Spinal cord (tissue), 10 donors: ENCODE measurements at places on chromosomes 11 and 22. TPM values are rescaled to one million over a fixed set of nuclear protein-coding genes. Genes with fewer than 3 reads are reported as not detected.
A peak's percentile ranks its signal among the peaks of the same experiment; 100 is the strongest.

SCGB1D2 gene
- total RNA-seq: not detected

APOBEC3H gene
- not detected for total RNA-seq

GRCh38 chr11:2400762-2401435, 349 bp downstream of the TSSC4 start:
- peaks cover 30% of the 10 kb centered on the region for H3K4me1 ChIP-seq
- H3K4me3 ChIP-seq: peak overlapping the region; percentile 95
- peak overlapping the region; percentile 85 for H3K27ac ChIP-seq
- no peaks in the 10 kb centered on the region for H3K27me3 ChIP-seq
- no peak for DNase-seq
- H3K36me3 ChIP-seq: peaks cover 76% of the 10 kb centered on the region

OR5B21 gene
- total RNA-seq: not detected

GRCh38 chr11:61362542-61362875, 335 bp downstream of the TMEM138 start:
- no peaks in the 10 kb centered on the region for H3K27me3 ChIP-seq
- peak overlapping the region; percentile 99 for H3K27ac ChIP-seq
- peak overlapping the region; percentile 73 for H3K4me3 ChIP-seq
- H3K36me3 ChIP-seq: peaks cover 30% of the 10 kb centered on the region

C22orf15 gene
- 4.9 TPM for total RNA-seq

GRCh38 chr11:59187587-59187986, 15.7 kb downstream of the DTX4 start:
- H3K4me1 ChIP-seq: peaks cover 46% of the 10 kb centered on the region
- H3K4me3 ChIP-seq: no peak overlapping the region
- no peak for DNase-seq
- H3K27me3 ChIP-seq: no peaks in the 10 kb centered on the region

DNA sequence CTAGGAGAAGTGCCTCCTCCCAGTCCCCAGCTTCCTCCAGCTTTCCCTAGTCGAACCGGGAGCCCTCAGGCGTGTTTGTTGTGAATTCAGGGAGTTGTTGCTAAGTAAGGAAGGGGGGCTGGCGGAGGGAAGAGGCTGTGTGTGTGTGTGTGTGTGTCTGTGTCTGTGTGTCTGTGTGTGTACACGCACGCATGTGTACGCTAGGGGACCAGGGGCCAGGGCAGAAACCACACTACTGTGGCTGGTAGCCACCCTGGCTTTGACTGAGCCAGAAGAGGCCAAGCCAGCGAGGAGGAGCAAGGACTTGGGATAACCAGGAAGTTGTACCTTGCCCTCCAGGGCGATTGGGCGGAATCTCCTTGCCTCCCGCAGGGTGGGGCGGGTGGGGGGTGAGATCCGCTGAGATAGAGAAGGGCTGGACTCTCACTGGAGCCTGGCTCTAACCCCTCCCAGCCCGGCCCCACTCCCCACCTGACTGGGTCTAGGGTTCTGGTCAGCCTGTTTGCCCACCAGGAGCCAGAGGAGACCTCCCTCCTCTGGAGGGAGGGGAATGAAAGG, 7.5 kb downstream of the BCL9L start:
- H3K36me3 ChIP-seq: peaks cover 36% of the 10 kb centered on the region
- peak overlapping the region; percentile 94 for H3K27ac ChIP-seq
- H3K4me1 ChIP-seq: peaks cover 98% of the 10 kb centered on the region
- DNase-seq: peak; percentile 82
- H3K27me3 ChIP-seq: no peaks in the 10 kb centered on the region

DNA sequence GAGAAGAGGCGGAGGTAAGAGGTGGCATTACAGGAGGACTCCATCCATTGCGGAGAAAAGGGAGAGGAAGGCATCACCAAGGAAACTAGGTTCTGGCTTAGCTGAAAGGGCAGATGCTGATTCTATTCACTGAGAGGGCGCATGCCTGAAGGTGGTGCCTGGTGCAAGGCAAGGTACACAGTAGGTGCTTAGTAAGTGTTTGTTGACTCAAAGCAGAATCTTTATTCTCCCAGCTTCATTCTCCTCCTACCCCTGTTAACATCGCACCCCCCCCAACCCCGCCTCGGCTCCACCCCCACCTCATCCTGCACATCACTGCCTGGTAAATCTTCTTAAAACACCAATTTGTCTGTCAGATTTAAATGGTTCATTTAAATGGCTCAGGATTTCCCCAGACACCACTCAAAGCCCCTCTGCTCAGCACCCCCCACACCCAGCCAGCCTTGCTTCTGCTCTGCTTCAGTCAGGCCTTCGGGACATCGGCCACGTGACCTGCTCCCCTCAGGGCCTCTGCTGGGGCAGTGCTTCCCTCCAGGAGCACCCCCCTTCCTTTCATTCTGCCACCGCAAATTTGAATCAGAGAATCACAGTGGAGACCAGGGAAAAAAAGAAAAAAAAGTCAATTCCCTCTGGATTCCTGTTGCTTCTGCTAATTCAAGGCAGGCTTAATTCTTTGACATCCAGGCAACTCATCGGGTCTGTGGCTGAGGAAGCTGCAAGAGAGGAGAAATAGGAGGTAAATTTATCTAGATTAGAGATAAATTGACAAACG, 17.8 kb upstream of the RCN1 start:
- DNase-seq: peak; percentile 23
- H3K27ac ChIP-seq: no peak overlapping the region
- H3K36me3 ChIP-seq: no peaks in the 10 kb centered on the region
- no peaks in the 10 kb centered on the region for H3K27me3 ChIP-seq
- no peak overlapping the region for H3K4me3 ChIP-seq

MCM5 gene
- total RNA-seq: 25.4 TPM

- H3K36me3 ChIP-seq: no peaks in the 10 kb centered on the region
- H3K4me3 ChIP-seq: no peak overlapping the region
- peaks cover 13% of the 10 kb centered on the region for H3K4me1 ChIP-seq
These were observed 5.6 kb upstream of the NDUFV1 start for GRCh38 chr11:67601098-67601497.

- no peaks in the 10 kb centered on the region for H3K27me3 ChIP-seq
- no peak for DNase-seq
- peaks cover 22% of the 10 kb centered on the region for H3K4me1 ChIP-seq
- no peak overlapping the region for H3K4me3 ChIP-seq
These were observed 1351.1 kb downstream of the BRD1 start for GRCh38 chr22:48476577-48476976.

DNA sequence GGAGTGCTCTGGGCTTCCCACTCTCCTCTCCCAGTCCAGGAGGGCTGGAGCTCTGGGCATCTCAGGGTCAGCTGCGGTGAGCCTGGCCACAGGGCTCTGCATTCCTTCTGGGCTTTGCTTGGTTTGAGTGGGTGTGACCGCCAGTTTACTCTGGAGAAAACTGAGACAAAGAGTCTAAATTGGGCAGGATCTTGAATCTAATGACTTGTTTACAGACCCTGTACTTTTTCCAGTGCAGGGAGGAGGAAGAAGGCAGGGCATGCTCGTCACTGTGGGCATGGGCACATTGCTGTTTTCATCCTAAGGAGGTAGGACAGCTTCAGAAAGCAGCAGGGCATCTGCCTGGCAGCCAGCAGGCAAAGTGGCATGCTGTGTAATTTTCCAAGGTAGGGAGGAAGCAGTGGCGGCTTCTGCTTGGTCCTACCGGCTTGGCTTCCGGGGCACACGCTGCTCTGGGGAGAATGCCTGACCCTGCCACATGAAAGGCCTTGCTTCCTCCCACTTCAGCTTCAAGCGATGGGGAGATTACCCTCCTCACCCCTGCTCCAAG, 22.9 kb downstream of the FLI1 start:
- peaks cover 26% of the 10 kb centered on the region for H3K4me1 ChIP-seq
- no peak for DNase-seq
- no peaks in the 10 kb centered on the region for H3K36me3 ChIP-seq

DNA sequence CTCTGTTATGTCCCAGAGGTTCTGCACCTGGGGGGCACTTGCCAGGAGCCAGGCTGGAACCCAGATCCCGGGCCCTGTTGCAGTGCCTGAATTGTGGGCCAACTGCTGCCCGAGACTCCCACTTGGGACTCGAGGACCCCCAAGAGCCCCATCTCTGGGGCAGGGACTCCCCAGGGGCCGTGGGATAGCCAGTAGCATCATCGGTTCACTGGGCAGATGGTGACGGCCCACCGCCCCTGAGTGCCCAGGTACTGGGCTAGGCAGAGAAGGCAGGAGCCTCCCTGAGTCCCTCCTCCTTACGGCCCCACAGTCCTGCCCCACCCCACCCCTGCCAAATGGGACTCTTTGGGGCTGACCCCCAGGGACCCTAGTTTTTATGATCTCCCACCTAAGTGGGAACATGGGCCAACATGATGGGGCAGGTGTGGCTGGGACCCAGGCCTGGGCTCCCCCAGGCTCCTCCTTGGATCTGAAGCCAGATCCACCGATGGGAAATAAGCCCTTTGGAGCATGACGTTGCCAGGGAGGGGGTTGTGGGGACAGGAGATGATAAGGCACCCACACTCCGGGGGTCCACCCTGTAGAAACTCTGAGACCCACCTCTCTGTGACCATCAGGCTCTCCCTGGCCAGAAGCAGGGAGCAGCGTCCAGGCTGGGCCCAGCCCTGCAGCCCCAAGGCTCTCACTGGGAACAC, 94.5 kb upstream of the FGF3 start:
- peaks cover 14% of the 10 kb centered on the region for H3K27me3 ChIP-seq
- H3K36me3 ChIP-seq: no peaks in the 10 kb centered on the region
- peaks cover 38% of the 10 kb centered on the region for H3K4me1 ChIP-seq
- no peak overlapping the region for H3K27ac ChIP-seq

DNA sequence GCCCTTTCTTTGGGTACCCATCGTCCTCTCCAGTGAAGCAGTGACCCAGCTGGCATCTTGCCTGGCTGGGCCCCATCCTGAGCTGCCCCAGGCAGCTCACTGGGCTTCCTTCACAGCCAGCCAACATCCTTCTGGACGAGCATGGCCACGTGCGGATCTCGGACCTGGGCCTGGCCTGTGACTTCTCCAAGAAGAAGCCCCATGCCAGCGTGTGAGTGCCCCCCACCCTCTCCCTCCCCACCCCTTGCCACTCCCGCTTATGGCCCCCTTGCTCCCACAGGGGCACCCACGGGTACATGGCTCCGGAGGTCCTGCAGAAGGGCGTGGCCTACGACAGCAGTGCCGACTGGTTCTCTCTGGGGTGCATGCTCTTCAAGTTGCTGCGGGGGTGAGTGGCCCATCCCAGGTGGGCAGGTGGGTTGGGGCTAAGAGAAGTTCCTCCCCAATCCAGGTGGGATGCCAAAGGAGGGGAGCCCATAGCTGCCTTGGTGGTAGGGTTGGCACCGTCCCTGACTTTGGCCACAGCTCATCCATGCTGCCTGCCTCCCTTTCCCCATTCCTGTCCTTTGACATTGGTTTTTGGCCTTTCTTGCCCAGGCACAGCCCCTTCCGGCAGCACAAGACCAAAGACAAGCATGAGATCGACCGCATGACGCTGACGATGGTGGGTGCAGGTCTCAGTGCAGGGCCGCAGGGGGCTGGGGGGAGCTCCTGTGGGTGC, 6.8 kb upstream of the ANKRD13D start:
- H3K27ac ChIP-seq: no peak overlapping the region
- peaks cover 24% of the 10 kb centered on the region for H3K4me1 ChIP-seq
- peaks cover 99% of the 10 kb centered on the region for H3K36me3 ChIP-seq

GRCh38 chr11:109075976-109076375, 346.0 kb upstream of the C11orf87 start:
- no peak for DNase-seq
- H3K4me3 ChIP-seq: no peak overlapping the region

DNA sequence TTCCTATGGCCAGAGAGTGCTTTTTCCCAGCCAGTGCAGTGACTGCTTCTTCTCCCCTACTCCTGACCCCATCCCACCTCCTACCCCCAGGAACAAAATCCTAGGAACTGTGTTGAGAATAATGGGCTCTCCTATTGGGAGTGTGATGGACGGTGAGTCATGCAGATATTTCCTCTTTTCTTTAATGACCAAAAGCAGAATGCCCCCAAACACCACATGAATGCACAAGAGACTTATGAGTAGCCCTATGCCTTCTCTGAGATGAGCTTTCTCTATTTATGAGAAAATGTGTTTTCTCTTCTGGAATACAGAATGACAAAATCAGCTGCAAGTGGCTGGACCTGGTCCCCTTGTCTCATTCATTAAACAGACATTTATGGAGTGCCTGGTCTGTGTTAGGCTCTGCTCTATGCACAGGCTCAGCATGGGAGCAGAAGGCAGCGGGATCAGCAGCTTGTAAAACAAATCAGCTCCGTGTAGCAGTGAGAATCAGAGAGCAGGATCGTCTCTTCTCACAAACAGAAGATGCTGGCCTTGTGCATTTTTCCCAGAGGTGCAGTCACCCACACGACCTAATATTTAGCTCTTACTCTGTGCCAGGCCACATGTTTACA, 47.5 kb upstream of the GALNT18 start:
- H3K27ac ChIP-seq: no peak overlapping the region
- DNase-seq: no peak
- peaks cover 10% of the 10 kb centered on the region for H3K4me1 ChIP-seq
- no peak overlapping the region for H3K4me3 ChIP-seq
- no peaks in the 10 kb centered on the region for H3K27me3 ChIP-seq

DNA sequence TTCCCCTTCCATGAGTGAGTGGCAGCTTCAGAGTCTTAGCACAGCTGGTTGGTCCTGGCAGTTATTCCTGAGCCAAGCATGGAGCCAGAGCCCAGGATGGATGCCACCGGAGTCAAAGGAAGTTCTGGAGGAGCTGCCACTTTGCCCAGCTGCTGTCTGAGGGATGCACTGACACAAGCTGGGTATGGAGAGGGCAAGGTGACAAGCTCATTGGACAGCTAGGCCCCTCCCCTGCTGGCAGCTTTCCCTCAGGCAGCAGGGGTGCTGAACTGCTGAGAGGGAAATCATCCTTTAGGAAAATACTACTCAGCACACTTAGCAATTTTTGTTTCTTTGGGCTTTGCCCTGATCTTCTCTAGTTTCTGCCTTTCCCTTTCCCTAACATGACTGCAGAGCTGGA, 99.3 kb upstream of the SESN3 start:
- H3K27ac ChIP-seq: no peak overlapping the region
- peaks cover 5% of the 10 kb centered on the region for H3K4me1 ChIP-seq
- no peak for DNase-seq

OR5F1 gene
- total RNA-seq: not detected

MAJIN gene
- not detected for total RNA-seq

DNA sequence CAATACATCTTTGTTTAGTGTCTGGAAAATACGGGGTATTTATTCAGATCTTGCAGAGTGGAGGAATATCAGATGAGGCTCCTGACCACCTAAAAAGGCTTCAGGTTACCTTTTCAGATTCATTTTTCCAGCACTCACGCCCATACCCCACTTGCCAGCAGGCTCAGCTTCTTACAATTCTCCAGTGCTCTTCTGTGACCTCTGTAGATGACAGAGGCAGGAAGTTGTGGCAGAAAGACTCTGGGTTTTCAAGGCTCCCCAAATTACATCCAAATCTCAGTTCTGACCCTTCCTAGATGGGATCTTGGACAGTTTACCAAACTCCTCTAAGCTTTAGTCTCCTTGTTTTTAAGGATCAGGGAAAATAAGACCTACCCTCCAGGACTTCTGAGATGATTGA, 61.1 kb downstream of the SYTL2 start:
- H3K36me3 ChIP-seq: no peaks in the 10 kb centered on the region
- no peak overlapping the region for H3K4me3 ChIP-seq
- DNase-seq: no peak
- H3K27me3 ChIP-seq: no peaks in the 10 kb centered on the region
- H3K4me1 ChIP-seq: no peaks in the 10 kb centered on the region

F2 gene
- not detected for total RNA-seq
